ENCODE measurements at places on chromosomes 3 and 15.

DNA sequence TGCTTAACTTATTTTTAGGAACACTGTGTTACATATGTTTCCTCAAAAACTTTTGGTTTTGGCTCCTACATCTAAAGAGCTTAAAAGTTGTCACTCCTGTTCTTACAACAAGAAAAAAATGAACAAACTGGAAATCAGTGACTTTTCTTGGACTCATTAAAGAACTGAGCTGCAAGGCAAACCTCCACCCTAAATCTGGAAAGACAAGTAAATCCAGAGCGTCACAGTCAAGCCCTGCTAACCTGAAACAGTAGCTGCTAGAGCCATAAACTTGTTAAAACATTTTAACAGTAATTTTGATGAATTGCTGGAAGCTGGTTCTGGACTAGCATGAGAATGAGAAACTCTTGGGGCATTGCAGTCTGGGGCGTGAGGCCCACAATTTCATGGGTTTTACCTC is 350.5 kb upstream of the COL8A1 start:
- DNase-seq: no peak

- DNase-seq: no peak
Observed at GRCh38 chr15:48355377-48355776, 24.1 kb downstream of the DUT start.

- DNase-seq: no peak
Observed at GRCh38 chr15:59392299-59392698, 19.6 kb upstream of the MYO1E start.

GRCh38 chr3:138338811-138339210 is 9.2 kb upstream of the NME9 start:
- DNase-seq: no peak

GRCh38 chr15:26015516-26016075 is 152.5 kb upstream of the ATP10A start:
- DNase-seq: no peak

DNA sequence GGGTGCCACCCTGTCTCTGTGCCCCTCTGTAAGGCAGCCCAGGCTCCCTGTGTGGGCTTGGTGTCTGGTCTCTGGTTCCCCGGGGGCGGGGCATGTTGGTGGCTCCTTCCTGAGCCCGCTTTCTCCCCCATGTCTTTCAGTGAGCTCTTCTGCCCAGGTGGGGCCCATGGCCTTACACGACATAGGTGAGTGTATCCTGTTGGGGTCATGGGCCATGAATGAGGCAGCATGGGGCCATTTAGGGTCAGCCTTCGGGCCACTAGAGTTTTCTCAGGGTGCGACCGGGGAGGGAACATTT is 195.1 kb downstream of the UBE3A start:
- DNase-seq: no peak

Measured in omental fat pad (tissue), 4 donors.